ENCODE measurements at places on chromosomes 13 and 19.

GRCh38 chr13:106232681-106233080 is 302.8 kb downstream of the EFNB2 start:
- no peak for DNase-seq

- no peak for DNase-seq
Measured at GRCh38 chr13:49669735-49670309, 21.5 kb downstream of the EBPL start.

- DNase-seq: no peak
Measured at GRCh38 chr13:73288596-73288995, 229.8 kb downstream of the KLF5 start.

DNA sequence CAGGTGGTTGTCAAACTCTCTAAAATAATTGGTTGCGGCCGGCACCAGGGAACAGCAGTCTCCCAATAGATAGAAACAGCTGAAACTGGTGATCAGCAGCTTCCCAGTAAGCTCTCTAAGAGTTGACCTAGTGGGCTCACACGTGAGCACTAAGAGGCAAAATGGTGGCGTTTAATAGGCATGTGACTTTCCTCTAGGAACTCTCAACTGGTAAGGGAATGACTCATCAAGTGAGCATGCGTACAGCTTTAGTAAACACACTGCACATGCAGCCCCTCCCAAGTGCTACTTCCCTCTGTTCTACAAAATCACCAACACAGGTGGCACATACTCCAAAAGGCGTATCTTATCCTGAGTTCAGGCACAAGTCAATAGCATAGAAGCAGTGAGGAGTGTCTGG is 41.7 kb downstream of the TNFSF11 start:
- DNase-seq: no peak

DNA sequence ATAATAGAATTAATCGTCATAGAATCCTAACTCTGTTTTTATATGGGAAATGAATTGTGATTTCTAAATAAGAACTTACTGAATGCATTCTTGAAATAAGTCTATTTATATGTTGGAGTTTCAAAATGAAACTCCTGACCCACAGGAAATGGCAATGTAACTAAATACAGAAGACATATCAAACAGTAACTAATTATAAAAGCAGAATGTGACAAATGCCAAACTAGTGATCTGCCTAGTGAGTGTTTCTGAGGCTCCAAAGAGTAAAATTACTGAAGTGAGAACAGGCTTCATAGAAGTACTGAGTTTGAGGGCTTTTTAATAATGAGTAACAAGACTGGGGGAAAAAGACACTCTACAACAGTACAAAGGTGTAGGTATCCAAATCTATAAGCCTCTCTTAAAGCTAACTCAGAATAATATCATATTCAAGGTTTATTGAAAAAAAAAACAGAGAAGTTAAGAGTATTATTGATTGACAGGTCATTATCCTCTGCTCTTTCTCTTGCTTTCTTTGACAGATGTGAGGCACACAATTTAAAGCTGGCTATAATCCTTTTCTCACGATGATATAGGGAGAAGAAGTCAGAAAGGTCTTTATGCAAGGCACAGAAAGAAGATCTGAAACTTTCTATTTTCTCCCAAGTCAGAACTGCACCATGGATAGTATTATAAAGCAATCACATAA is 17.4 kb upstream of the ATXN8OS start:
- no peak for DNase-seq

DNA sequence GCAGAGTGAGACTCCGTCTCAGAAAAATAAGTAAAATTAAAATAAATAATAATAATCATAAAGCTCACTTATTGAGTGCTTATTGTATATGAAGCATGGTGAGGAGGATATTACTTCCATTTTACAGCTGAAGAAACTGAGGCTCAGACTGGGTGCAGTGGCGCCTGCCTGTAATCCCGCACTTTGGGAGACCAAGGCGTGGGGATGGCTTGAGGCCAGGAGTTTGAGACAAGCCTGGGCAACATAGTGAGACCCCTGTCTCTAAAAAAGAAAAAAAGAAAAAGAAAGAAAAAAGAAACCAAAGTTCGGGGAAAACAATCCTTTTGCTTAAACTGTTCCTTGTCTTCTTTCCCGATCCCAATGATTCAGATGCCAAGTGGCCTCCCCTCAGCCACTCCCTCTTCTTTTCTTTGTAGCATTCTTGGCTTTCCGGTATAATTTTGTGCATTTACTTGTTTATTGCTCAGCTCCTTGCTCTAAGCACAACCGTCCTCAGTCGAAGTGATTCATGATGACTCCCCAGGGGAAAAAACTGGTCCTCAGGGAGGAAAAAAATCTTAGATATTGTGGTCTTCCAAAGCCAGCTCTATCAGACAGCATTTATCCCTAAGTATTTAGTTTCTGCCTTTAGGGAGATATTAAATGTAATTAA is 965 bp upstream of the EIF3G start:
- no peak for DNase-seq

DNA sequence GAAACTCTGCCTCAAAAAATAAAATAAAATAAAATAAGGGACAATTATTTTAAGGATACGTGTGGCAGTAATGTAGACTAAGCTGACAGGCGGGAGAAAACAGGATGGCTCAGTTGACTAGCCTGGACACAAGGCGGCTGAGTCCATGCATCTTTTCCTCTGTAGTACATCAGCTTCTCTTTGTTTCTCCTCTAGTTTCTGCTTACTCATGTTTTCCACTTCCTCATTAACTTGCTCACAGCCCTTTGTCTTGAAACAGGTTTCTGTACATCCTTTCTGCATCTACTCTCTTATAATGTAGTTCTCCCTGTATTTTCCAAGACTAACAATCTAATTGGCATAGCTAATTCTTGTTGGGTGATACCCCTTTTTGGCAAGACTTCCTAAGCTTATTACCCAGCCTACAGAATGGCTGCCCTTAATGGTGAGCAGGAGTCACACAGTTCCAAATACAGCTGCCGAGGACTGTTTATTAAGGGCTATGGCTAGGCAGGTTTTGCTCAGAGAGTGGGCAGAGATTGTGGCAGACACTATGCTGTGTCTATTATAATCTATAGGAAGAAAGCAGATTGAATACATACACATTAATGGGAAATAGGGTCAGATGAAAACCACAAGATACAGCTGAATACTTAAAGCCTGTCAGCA is 58.7 kb upstream of the KLF5 start:
- no peak for DNase-seq

DNA sequence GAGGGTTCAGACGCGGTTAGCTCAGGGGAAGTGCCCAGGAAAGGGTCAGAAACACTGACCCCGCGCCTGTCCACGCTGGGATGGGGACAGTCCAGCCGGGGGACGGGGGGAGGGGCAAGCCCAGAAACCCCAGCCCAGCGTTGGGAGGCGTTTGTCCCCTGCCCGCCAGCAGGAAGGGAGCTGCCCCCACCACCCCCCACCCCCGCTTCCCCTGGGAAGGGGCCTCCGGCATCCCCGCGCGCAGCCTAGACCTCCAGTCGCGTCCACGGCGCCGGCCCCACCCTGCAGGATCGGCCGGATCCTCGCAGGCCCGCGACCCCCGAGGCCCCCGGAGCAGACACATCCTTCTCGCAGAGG is 277 bp downstream of the GIPC1 start:
- no peak for DNase-seq

DNA sequence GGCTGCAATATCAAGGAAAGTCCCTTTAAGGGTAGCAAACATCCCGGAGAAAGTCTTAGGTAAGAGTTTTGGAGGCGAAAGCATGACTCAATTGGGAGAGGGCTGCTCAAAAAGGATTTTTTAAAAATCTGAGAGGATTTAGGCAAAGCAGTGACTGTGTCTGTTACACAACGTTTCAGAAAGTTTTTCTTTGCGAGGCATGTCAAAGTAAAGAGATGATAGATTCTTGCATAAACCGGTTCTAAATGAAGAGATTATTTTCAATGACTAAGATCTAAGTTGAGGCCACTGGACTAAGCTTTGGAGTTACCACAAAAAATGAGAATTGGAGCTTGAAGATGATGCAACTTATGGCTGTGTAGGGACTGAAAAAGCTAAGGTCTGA is 43.7 kb upstream of the ENOX1 start:
- no peak for DNase-seq

GRCh38 chr19:46192992-46193650 is 36.4 kb upstream of the IGFL1 start:
- no peak for DNase-seq

- no peak for DNase-seq
Measured at GRCh38 chr19:55353356-55353802, 1.1 kb downstream of the COX6B2 start.

DNA sequence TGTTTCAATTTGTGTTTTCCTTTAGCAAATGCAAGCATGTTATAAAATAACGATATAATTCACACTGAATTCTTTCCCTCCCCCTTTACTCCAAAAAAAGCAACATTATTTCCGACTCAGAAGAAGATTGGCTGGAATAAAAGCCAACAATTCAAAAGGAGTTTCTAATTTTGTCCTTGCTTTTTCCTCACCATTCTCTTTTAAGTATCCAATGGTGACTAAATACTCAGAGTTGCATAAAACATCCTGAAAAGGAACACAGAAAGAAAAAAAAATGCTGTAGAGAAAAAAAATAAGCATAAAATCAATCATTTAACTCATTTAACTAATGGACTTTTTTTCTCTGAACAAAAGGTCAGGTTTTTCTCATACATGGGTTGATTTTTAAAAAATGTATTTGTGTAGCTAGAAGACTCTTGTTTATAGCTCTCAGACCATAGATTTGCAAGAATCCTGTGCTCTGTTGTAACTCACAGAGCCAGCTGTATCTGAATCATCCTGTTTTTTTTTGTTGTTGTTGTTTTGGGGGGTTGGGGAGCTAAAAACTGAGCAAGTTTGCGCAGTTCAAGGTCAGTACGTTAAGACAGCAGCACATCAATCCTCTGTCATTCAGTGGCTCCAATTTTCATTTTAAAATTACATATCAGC is 108.1 kb downstream of the PCDH17 start:
- no peak for DNase-seq

- no peak for DNase-seq
Measured at GRCh38 chr13:22012686-22013085, 341.8 kb downstream of the FGF9 start.

DNA sequence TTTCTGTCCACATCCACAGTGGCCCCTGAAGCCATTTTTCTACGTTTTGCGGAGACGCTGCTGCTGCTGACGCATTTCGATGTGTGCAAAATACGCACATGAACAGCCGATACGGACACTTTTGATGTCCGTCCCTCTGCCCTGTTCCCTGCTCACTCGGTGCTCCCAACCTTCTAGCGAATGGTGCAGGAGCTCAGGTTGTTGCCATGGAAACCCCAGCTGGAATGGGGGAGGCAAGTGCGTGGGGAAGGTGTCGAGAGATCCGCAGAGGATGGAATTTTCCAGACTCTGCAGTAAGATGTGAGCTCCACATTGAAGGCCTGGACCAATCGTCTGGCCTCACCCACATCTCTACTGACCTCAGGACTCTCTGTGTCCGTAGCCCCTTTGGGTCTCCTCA is 109.2 kb upstream of the USP29 start:
- no peak for DNase-seq

DNA sequence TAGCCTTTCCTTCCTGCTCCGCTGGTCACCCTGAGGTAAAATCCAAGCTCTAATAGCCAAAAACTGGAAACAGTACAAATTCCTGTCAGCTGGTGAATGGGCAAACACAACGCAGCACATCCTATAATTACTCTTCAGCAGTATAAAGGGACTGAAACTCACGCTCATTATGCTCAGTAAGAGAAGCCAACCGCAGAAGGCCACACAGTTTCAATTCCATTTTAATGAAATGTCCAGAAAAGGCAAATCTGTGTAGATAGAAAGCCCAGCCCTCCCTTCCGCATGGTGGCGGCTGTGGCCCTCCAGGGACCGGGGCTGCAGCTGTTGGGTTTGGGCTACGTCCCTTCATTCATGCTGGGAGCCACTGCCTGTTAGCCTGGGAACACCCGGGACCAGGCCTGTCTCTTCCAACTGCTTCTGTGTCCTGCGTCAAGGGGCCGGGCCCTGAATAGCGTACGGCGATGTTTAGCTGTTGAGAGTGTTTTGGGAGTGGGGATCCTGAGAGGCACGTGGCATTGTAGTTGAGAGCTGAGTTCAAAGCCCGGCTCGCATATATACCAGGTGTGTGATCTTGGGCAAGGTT is 23.5 kb downstream of the NKPD1 start:
- no peak for DNase-seq

- peak; percentile 95 for DNase-seq
Measured at GRCh38 chr19:35628565-35629331, at the start of gene RBM42. Gene RBM42 (plus strand): TSS chr19:35629036. CDS start chr19:35629154, 118 bp downstream.

- DNase-seq: no peak
Measured at GRCh38 chr19:47512183-47512947, 2.5 kb downstream of the NAPA start.

DNA sequence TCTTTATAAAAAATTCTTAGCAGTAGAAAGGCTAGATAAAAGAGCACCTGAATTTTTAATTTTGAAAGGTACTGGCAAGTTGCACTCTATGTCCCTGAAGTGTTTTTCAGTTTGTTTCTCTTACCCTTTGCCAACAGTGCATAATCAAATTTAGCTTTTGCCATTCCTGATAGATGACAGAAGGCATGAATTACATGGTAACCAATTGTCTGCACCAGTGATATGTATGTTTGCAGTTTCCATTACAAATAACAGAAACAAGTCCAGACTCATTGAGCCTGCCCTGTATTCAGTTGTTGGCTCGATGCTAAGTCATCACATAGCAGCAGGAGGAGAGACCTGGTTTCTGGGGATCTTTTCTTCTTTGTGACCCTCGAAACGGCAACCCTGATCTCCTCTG is 309.8 kb downstream of the DNAJC15 start:
- DNase-seq: no peak

GRCh38 chr13:74755065-74755464 is 620.9 kb upstream of the KLF12 start:
- DNase-seq: no peak

DNA sequence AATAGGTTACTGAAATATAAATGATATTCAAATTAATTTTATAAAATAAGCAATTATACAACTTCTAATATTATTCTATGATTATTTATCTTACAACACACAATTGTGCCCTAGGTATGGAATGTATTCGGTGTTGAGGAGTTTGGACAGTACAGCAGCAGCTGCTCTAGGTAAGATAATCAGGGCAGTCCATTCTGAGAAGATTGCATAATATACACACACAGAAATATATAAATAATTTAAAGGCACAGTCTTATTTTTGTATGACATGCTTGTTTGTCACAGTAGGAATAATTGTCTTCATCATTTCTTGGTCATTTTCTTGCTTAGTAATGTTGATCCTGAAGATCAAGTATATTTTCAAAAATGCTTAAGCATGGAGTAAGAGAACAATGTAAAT is 849.4 kb upstream of the MIR17HG start:
- DNase-seq: no peak
